ENCODE measurements at places on chromosomes 2 and 18.

DNA sequence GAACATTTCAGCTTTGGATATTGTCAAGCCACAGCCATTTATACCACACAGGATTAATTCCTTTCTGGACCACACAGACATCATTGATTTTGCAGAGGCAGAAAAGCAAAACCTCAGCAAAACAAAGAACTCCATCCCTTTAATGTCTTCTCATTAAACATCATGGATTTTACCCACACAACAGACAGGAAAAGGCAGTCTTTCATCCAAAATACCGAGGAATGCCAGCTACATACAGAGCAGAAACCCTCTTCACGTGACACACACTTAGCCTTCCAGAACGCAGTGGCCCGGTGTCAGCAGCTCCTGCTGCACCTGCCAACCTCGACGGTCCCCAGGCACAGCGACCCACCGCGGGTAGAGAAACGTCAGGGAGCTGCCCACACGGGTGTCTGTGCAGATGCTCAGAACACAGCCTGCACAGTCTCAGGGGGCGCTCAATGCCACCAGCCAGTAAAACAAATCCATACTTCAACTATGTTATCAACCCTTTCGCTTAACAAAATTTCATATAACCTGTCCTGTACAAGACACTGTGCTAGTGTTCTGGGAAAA lies 304.5 kb downstream of the EIPR1 start:
- no peak for DNase-seq

DNA sequence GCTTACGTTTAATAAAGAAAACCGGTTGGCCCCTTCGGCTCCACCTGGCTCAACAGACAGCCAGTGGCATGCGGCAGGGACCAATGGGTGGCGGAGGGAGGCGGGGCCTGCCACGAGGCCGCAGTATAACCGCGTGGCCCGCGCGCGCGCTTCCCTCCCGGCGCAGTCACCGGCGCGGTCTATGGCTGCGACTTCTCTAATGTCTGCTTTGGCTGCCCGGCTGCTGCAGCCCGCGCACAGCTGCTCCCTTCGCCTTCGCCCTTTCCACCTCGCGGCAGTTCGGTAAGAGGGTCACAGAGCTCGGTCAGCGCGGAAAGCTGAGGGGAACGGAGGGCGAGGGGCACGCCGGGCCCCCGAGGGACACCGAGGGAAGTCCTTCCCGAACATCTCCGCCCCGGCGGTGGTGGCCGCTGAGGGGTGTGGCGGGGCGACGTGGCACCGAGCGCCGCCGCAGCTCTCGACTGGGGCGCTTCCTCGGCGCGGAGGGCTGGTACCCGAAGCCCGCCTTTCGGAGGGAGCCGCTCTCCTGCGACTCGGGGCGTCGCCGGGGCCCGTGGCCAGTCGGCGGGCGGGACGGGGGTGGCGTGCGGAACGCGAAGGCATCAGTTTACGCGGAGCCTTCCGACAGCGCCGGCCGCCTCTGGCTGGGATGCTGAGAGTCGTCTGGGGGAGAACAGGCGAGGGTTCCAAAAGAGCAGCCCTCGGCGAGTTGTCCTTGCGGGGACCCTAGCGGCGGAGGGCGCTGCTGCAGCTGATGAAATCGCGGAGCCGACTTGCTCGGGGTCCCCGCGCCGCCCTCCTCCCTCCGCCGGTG lies at the start of gene MTHFD2:
MTHFD2 (plus strand) TSS at position 155 of the 814 bp plus-strand sequence; CDS start at position 182, 27 bp downstream.
- DNase-seq: peak; percentile 99

GRCh38 chr2:149002378-149002890 lies 36.1 kb upstream of the LYPD6B start:
- DNase-seq: no peak

DNA sequence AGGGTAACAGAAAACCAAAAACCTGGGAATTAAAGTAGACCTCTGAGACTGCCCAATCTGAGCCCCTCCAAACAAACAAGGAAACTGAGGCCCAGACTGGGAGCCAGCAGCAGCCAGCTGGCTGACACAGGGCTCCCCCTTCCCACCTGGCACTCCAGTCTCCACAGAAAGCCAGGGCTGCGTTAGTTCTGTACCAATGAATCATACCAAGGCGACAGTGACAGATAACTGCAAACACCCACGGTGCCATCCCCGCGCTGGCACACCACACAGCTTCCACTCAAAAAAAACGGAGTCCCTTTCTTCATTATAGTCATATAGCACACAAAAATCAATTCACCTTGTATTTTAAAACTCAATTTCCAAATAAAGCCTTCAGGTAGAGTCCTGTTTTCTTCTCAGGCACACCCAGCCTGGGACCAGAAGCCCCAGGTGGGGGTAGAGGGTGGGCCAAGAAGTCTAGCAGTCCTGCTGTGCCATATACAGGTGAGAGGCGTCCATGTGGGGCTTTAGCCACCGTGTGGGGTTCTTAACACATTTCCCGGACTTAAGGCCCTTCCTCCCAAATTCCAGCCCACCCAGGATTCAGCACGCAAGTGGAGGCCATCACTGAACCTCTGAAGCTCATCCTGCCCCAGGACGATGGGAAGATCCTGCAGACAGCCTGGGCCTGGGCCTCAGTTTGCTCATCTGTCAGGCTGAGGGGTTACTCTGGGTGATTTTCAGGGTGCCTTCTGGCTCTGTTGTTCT lies 1.2 kb downstream of the PER2 start:
- DNase-seq: no peak

DNA sequence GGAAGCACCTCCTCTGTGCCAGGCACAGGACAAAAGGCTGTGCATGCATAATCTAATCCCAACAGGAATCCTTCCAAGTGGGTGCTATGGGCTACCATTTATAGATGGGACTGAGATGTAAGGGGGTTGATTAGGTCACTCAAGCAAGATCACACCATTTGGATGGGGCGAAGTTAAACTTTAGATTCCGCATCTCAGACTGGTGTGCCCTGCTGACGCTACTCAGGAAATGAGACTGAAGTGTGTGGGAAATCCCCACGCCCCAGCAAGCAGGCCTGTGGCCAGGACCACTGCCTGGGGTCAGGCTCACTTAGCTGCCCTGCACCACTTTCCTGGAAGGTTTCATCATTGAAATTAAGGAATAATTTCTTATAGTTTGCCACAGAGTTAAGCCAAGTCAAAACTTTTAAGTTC lies 70.5 kb upstream of the PPP1CB start:
- peak; percentile 84 for DNase-seq

DNA sequence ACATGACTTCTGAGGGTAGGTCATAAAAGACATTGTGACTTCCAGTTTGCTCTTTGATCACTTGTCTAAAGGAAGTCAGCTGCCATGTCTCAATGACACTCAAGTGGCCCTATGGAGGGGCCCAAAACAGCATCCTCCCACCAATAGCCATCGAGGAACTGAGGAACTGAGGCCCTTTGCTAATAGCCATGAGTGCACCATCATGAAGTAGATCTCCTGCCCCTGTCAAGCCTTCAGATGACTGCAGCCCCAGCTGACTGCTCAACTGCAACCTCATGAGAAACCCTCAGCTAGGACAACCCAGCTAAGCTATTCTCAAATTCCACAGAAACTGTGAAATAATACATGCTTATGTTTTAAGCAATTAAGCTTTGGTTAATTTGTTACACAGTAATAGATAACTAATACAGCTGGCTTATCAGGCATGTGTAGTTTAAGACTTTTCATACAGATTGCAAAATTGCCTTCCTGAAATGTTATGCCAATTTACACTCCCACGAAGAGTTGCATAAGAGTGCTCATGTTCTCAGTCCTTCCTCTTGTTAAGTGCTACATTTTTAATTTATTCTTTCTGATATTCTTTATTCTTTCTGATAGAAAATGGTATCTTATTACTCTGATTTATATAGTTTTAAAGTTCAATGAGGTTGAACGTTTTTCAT lies 105.6 kb upstream of the NDUFV2 start:
- peak; percentile 68 for DNase-seq

- DNase-seq: no peak
Observed at GRCh38 chr2:237929979-237930378, 36.8 kb upstream of the UBE2F start.

DNA sequence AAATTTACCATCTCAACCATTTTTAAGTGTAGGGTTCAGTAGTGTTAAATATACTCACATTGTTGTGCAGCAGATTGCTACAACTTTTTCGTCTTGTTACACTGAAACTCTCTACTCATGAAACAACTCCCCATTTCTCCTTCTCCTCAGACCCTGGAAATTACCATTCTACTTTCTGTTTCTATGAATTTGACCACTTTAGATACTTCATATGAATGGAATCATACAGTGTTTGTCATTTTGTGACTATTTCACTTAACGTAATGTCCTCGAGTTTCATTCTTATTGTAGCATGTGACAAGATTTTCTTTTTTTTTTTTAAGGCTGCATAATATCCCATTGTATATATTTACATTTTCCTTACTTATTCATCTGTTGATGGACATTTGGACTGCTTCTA lies 203.8 kb downstream of the PLCL1 start:
- DNase-seq: no peak

- DNase-seq: peak; percentile 96
Observed at GRCh38 chr2:120470041-120470965, 124.4 kb downstream of the INHBB start.

DNA sequence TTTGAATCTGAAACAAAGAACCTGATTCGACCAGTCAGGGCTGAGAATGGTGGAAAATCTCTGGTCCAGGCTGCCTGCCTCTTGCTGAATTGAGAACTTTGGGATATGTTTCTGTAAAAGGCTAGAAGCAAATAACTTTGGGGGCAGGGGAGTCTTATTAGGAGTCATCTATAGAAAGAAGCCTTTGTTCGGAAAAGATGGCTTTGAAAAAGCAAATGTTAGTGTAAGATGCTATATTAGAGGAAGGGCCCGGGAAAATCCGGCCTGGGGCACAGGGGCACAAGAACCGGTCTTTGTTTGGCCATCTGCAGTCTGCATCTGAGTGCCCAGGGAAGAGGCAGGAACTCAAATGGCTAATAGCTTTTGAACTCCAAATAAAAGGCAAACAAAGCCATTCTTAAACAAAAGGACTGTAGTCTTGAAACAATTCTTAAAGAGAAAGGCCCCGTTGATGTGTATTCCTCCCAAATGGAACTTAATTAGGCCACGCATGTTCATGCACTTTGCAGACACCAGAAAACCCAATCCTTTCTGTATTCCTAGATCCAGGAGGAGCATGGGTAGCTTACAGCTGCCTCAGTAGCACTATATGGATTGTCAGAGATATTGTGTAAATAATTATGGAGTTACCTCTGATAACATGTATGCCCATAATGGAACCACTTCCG lies 180.0 kb upstream of the ARL4C start:
- no peak for DNase-seq

DNA sequence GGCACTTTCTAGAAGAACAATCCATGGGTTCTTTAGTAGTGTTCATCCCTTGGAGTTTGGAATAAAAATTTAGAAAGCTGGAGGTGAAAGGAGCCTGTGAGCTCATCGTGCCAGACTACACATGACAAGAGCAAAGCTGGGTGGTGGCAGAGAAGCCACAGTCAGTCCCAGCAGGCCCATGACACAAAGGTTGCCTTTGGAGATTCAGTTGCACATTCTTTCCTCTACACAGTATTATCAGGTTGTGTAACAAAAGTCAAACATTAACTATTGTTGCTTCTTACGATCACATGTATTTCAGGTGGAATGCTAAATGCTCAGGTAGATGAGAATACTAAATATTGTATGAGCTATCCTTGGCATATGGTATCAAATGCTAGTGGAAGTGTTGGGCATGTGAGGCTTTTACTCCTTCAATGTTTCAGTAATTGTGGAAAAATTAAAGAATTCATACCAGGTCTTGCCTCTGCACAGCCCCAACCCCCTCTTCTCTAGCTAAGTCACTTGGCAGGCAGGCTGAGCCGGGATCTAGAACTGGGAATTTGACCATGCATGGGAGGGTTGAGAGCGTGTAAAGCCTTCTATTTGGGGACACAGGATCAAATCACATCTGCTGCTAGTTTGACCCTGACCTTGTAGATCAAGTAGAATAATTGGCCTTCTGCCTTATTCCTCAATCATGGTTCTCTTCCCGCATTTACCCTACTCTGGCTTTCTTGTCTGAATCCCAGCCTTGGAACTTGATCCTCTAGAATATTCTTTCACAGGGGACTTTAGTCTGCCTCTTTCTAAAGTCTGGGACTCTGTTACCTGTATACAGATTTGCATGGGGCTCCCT lies 230.9 kb downstream of the GCA start:
- DNase-seq: no peak

DNA sequence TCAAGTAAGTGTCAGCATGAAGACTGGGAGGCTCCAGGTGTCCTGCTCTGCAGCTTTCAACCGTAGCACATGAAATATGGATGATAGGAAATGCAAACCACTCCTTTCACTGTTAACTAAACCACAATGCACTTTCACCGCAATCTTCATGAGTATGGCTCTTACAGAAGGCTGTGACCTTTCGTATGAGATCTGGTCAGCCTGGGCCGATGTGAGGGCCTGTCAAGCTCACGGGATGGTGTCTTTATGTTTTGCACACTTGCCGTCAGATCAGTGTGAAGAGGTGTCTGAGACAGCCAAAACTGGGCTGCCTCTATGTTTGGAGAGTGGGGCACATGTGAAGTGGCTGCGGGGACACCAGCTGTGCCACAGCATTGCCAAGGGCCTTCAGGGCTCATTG lies 62.8 kb upstream of the AFF3 start:
- no peak for DNase-seq

DNA sequence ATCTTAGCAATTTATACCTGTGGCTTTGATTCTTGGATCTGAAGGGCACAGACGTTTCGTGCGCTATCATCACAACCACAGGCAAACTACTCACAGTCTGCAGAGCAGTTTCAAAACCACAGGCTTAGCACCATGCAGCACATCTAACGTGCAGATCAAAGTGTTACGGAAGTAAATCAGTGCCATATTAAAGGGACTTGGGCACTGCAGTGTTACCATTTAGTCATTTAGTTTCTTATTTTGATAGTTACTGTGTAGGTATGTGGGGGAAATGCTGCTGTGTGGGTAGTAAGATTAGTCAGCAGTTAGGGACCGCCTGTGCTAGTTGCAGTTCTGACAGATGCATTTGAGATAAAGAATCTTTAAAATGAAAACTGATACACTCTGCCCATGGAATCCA lies 384.0 kb downstream of the NBAS start:
- DNase-seq: peak; percentile 5

DNA sequence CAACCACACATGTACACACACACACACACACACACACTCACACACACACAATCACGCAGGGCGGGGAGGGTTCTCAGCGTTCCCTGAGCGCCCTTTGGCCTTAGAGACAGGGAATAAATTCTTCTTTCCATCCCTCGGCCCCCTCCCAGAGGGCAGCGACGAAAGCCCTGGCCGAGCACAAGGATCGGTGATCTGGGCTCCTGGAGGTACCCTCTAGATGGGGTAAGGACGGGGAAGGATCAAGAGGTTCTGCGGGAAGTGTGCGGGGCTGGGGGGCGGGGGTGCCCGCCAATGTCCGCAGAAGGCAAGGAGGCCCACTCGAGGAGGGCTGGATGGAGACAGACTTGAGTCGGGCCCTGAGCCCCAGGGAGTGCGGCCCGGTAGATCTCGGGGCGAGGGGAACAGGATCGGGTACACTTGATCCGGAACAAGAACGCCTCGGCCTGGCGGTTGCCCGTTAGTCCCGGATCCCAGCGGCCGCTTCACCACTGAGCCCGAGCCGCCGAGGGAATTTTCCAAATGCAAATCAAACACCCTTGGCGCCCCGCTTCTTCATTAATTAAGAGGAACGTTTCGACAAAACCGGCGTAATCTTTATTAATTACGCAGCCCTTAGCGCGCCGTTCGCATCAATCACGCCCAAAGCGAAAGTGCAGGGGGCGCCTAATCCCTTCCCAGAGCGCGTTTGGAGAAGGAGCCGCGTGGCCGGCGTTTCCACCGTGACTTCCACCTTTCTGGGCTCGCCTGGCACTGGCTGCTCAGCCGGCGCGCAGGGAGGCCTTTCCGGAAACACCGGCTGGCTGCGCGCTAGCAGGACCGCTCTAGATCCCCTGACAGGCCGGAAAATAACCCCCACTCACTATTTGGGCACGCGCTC lies 7.0 kb upstream of the PAX3 start:
- no peak for DNase-seq
